ENCODE measurements at places on chromosomes 5 and 9. TPM values are rescaled to one million over a fixed set of nuclear protein-coding genes. Genes with fewer than 3 reads are reported as not detected.

The TMC1 gene
- total RNA-seq: not detected

The DIPK1B gene
- total RNA-seq: 1.5 TPM

The DOCK8 gene
- total RNA-seq: 121 TPM

The OR1Q1 gene
- not detected for total RNA-seq

GRCh38 chr5:65268525-65268924, 213.2 kb downstream of the ADAMTS6 start:
- no peak for DNase-seq

GRCh38 chr5:15501091-15501791, 1.3 kb downstream of the FBXL7 start:
- DNase-seq: no peak

DNA sequence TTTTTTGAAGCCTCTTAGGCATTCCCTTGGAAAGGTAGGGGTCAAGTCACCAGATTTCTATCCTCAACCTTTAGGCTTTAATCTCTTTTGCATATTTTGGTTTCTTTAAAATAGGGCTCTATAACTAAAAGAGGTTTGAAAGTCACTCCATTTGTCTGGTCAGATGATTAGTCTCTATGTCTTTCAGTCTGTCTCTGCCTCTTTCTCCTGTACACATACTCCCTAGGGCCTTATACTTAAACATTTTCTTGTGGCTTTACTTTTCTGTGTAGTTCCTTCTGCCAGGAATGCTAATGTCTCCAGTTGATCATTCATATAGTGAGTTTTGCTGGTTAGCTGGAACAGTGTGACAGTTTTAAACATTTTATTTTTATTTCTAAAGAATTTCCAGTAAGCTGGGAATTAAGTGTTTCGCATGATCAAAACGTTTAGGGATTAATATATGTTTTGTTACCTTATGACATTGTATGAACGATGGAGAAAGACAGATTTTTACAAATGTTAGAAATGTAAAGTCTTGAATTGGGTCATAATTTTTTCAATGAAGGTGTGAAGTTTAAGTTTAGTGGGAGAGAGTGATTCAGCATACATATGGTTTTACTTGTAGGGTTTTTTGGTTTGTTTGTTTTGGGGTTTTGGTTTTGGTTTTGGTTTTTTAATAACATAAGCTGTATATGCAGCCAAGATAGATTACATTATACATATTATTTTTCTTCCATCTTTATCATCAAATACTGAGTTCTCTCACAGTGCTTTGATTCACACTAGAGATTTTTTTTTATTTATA, 90.6 kb downstream of the ZCCHC7 start:
- no peak for DNase-seq

- no peak for DNase-seq
These were observed 48.1 kb downstream of the IQGAP2 start for GRCh38 chr5:76451031-76451701.

- no peak for DNase-seq
These were observed 47.3 kb downstream of the MED27 start for GRCh38 chr9:132032238-132032950.

- DNase-seq: no peak
These were observed 171.7 kb downstream of the COL23A1 start for GRCh38 chr5:178418471-178419010.

DNA sequence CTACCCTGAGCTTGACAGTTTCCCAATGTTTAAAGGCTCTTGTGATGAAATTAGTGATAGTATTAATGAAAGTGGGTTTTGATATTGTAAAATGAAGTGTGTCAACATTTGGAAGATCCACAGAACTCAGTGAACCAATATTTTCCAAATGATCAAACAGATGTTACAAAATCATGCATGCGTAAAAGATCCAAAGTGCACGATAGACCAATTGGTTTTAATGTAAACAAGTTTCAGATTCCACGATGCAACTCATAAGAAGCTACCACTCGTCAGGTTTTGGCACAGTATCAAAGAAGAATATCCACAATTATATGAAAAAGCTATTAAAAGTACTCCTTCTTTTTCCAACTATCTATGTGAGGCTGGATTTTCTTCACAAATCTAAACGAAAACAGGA, 82.3 kb downstream of the SLC38A9 start:
- no peak for DNase-seq
